ENCODE measurements at places on chromosomes 1 and 21.
A peak's percentile ranks its signal among the peaks of the same experiment; 100 is the strongest.

- H3K27ac ChIP-seq = no peak overlapping the region
- no peaks in the 10 kb centered on the region for H3K36me3 ChIP-seq
Observed at GRCh38 chr21:21182401-21183010, 184.3 kb downstream of the NCAM2 start.

- peaks cover 3% of the 10 kb centered on the region for H3K4me1 ChIP-seq
- peak overlapping the region; percentile 91 for H3K27ac ChIP-seq
- no peak for DNase-seq
Observed at GRCh38 chr1:10065344-10065685, 32.6 kb downstream of the UBE4B start.

DNA sequence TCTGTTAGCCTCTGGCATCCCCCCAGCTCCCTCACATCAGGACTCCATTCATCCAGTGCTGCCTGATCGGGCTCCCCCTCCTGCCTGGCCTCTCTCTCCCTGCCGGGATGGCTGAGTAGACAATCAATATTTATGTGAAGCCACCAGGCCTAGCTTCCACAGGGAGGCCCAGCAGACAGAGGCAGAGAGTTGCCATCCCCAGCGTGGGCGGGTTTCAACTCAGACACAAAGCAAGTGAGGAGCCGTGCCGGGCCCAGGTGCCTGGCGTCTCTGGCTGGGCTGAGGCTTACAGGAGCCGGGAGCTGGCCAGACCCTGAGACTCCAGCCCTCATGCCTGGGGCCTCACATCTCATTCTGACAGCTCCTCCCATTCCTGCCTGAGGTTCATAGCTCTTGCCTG is 34.5 kb upstream of the ATP2B4 start:
- DNase-seq = no peak
- H3K36me3 ChIP-seq = no peaks in the 10 kb centered on the region
- H3K4me3 ChIP-seq = no peak overlapping the region
- H3K27me3 ChIP-seq = no peaks in the 10 kb centered on the region
- no peak overlapping the region for H3K27ac ChIP-seq
- no peaks in the 10 kb centered on the region for H3K4me1 ChIP-seq

DNA sequence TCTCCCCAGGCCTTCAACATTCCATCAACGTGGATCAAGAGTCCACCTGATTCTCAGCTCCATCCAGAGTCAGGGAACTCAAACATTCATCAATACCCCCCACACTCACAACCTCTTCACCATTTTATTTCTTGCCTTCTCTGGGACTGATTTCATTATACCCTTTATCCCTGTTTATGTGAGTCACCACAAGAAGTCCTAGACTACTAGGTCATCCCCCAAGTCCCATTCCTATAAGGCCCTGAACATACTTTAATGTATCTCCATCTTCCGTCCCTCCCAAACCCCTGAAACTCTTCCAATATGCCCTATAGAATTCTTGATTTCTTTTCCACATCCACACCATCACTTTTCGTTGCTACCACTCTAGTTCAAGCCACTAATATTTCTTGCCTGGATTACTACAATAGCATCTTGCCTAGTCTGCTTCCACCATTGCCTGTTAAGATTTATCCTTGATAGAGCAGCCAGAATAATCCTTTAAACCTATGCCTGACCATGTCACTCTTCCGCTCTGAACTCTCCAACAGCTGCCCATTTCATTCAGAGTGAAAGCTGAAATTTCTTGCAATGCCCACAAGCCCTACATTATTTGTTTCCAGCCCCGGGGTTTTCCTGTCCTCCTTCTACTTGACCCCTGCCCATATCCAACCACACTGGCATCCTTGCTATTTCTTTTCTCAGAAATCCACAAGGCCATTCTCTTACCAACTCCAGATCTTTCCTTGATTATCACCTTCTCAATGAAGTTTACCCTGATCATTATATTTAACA is 9.4 kb upstream of the SAMD13 start:
- no peaks in the 10 kb centered on the region for H3K27me3 ChIP-seq
- DNase-seq = no peak
- peaks cover 3% of the 10 kb centered on the region for H3K4me1 ChIP-seq
- H3K4me3 ChIP-seq = no peak overlapping the region
- no peak overlapping the region for H3K27ac ChIP-seq
- no peaks in the 10 kb centered on the region for H3K36me3 ChIP-seq

- H3K4me3 ChIP-seq = no peak overlapping the region
- no peaks in the 10 kb centered on the region for H3K36me3 ChIP-seq
- DNase-seq = no peak
- no peaks in the 10 kb centered on the region for H3K4me1 ChIP-seq
Observed at GRCh38 chr1:38500352-38500751, 359.2 kb downstream of the RRAGC start.

- H3K4me1 ChIP-seq = no peaks in the 10 kb centered on the region
- H3K4me3 ChIP-seq = no peak overlapping the region
- H3K27ac ChIP-seq = no peak overlapping the region
- no peaks in the 10 kb centered on the region for H3K36me3 ChIP-seq
- H3K27me3 ChIP-seq = no peaks in the 10 kb centered on the region
Observed at GRCh38 chr1:25111706-25112105, 120.6 kb downstream of the SYF2 start.

- no peaks in the 10 kb centered on the region for H3K36me3 ChIP-seq
- no peak overlapping the region for H3K27ac ChIP-seq
- H3K4me3 ChIP-seq = no peak overlapping the region
- H3K4me1 ChIP-seq = no peaks in the 10 kb centered on the region
- H3K27me3 ChIP-seq = no peaks in the 10 kb centered on the region
Observed at GRCh38 chr21:45560106-45561021, 18.1 kb upstream of the SLC19A1 start.

DNA sequence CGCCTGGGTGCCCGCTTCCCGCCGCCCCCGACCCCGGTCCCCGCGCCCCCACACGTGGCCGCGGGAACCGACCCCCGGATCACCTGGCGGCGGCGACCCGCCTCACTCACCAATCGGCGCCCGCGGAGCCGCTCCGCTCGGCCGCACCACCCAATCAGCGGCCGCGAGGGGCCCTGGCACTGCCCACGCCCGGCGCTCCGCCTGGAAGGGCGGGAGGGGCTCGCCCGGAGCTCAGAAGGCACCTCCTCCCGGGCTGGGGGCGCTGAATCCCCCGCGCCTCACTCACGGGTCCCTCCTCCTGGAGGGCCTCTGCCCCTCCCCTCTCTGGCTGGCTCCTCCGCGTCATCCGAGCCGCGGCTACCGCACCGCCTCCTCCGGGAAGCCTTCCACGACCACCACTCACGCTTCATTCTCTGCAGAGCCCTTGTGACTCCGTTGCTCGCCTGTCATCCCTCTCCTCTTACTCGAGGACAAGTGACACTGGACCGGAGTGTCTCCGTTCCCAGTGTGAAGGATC is 374 bp downstream of the SH2D5 start:
- peaks cover 5% of the 10 kb centered on the region for H3K27me3 ChIP-seq
- H3K27ac ChIP-seq = peak overlapping the region; percentile 85
- H3K4me1 ChIP-seq = peaks cover 19% of the 10 kb centered on the region
- H3K36me3 ChIP-seq = peaks cover 2% of the 10 kb centered on the region
